ENCODE measurements at places on chromosomes 3 and 15.

DNA sequence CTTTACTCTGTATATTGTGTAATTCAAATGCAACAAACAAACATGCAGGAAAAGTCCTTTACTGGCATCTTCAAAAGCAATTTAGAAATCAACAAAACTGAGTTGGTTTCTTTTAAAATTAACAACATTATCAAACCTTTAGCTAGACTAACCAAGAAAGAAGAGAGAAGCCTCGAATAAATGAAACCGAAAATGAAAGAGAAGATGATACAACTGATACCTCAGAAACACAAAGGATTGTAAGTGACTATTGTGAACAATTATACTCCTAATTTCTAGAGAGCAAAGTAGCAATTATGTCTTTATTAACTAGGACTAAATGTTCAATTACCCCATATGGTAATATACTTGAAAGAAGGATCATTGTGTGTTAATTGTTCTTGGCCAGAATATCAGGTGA, 49.2 kb upstream of the P3H2 start:
- DNase-seq = no peak

GRCh38 chr15:52100807-52101442, 11.7 kb downstream of the BCL2L10 start:
- DNase-seq = peak; percentile 84

GRCh38 chr15:86550075-86550474, 470.4 kb downstream of the AGBL1 start:
- no peak for DNase-seq

- no peak for DNase-seq
Measured at GRCh38 chr3:73235768-73236167, 174.3 kb downstream of the EBLN2 start.

GRCh38 chr3:46571684-46572083, 5.6 kb upstream of the LRRC2 start:
- DNase-seq = no peak

- DNase-seq = no peak
Measured at GRCh38 chr3:82353306-82354171, 592.1 kb upstream of the GBE1 start.
